ENCODE measurements at places on chromosomes 2 and 18. TPM values are rescaled to one million over a fixed set of nuclear protein-coding genes. Genes with fewer than 3 reads are reported as not detected.

GRCh38 chr18:79627750-79628294 is 51.8 kb upstream of the CTDP1 start:
- peaks cover 16% of the 10 kb centered on the region for H3K27me3 ChIP-seq
- no peak for DNase-seq
- H3K36me3 ChIP-seq, result no peaks in the 10 kb centered on the region
- no peak overlapping the region for H3K27ac ChIP-seq
- H3K4me3 ChIP-seq, result no peak overlapping the region

DNA sequence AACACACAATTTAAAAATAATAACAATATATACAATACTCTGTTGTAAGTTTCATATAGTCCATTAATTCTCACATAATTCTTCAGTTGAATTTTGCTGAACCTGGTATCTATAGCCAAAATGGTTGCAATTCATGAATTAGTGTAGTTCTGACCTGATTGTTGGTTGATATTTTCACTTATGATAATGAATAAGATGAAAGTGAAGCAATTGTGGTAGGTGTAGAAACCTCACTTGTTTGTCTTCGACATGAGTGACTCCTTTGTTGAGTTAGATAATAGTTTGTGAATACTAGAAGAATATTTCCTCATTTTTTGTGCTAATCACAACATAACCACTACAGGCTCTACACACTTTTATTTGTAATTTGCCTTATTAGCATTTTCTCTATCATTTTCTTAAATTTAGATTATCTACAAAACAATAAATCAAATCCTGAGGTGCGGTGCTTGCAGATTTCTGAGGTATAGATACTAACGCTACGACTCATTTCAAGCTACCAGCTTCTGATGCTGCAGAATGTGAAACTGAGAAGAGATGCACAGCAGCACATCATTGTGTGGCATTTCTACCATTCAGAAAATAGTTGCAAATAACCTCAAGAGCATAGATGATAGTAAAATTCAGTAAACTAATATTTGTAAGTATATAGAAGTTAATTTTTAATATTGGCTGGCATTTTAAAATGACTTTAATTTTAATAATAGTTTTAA is 117.9 kb downstream of the KCNH7 start:
- H3K4me3 ChIP-seq, result no peak overlapping the region
- H3K27me3 ChIP-seq, result no peaks in the 10 kb centered on the region
- DNase-seq, result no peak
- no peak overlapping the region for H3K27ac ChIP-seq
- no peaks in the 10 kb centered on the region for H3K36me3 ChIP-seq

GRCh38 chr2:168433527-168433926 is 22.5 kb upstream of the CERS6 start:
- no peak overlapping the region for H3K4me3 ChIP-seq
- DNase-seq, result no peak

Gene DNAH7
- 0.98 TPM for total RNA-seq

Gene PROKR1
- total RNA-seq, result not detected

Gene FBXO36
- 3.9 TPM for total RNA-seq

Data from Panc1 (cell line).